Activated naive CD8-positive, alpha-beta T cell treated with anti-CD3 and anti-CD28 coated beads for 36 hours (primary cell): ENCODE measurements at places on chromosomes 4 and X.

DNA sequence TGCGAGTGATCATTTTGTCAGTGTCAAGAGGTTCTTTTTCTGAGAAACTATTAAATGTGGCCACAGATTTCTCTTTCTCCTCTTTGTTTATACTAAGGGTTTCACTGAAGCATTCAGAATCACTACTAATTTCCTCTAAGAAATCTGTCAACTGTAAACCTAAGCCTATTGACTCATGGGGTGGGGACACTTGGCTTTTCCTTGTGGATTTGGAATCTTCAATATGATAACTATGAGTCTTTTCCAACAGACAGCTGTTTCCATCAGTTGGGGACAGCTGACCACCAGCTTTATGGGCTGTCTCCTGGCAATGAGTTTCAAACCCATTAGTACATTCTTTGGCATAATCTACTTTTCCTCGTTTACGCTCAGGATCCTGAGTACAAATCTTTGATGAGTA is 13.8 kb downstream of the PGRMC1 start:
- DNase-seq, result no peak

GRCh38 chr4:120839334-120839973 is 83.1 kb downstream of the PRDM5 start:
- DNase-seq, result no peak

GRCh38 chr4:150280081-150280895 is 202.0 kb downstream of the DCLK2 start:
- no peak for DNase-seq

- no peak for DNase-seq
Observed at GRCh38 chrX:110180928-110181310, 137.0 kb downstream of the AMMECR1 start.

GRCh38 chr4:71711985-71712348 is 71.9 kb downstream of the GC start:
- no peak for DNase-seq

DNA sequence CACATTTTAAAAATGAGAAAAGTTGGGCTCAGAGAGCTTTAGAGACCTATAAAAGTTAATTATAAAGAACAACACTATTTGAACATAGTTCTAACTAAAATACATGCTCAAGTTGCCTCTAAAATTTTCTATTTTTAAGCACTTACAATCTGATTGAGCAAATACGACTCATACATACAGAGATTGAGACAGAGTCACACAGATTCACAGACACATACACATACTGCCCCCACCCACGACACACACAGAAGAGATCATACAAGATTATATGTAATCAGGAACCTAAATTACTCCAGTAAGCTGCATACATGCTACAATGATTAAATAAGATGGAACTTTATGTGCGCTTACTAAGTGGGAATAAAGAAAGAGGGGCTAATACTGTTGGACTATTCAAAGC is 2.7 kb upstream of the ASB5 start:
- DNase-seq, result no peak
